ENCODE measurements at places on chromosomes 7 and 10.

DNA sequence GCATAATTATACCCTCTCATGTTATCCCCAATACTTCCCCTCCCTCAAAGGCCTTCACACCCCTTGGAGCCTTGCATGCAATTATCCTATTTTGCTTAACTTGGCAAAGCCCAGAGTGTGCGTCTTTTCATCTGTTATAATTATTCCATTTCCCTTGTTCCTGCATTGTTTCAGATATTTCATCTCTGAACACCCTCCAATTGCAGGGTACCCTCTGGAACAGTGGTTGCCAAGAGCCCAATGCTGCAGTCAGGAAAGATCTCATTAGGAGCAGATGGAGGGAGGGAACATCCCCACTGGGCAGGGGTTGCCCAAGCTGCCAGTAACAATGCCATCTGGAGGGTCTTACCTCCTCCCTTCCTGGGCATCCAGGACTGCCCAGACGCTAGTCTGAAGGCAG is 18.4 kb upstream of the GOLGA7B start:
- no peak for DNase-seq

- DNase-seq = no peak
Observed at GRCh38 chr10:24983946-24984345, 31.5 kb upstream of the PRTFDC1 start.

- DNase-seq = no peak
Observed at GRCh38 chr7:107998660-107999480, 4.1 kb downstream of the LAMB1 start.

GRCh38 chr7:55457801-55458200 is 92.7 kb downstream of the LANCL2 start:
- DNase-seq = no peak

DNA sequence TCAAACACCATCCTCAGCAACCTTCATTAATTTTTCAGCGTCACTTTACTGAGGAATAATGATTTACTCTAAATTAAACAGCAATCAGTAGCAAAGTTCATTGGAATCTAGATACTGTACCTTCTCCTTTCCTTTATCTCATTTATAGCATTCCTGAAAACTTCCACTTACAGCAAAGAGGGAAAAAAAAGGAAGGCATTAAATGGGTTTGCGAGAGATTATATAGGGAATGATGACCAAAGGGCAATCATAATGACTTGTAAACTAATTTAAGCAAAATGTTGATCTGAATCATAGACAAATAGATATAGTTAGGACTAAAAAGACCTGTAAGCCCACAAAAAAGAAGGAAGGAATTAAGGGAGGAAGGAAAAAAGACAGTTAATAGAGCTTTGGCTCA is 42.0 kb downstream of the IPMK start:
- no peak for DNase-seq

GRCh38 chr7:2567679-2568278 is 9.0 kb downstream of the IQCE start:
- peak; percentile 19 for DNase-seq

GRCh38 chr10:71531485-71532446 is 135.0 kb downstream of the CDH23 start:
- peak; percentile 24 for DNase-seq

DNA sequence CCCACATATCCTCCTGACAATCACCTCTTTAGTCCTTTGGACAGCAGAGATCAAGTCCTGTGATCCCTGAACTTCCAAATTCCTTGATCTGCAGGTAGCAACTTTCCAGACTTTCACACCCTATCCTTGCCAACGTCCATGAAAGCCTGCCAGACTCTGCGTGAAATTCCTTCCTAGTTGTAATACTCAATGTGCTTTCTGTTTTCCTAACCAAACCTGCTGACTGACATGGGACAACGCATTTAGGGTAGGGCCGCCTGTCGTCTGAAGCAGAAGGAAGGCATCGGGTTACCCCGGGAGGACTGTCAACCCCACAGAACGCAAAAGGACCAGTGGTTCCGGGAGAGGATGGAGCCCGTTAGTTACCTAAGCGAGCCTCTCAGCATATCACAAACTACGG is 23.9 kb downstream of the ITGA8 start:
- DNase-seq = no peak

GRCh38 chr7:74173074-74173473 is 1.1 kb upstream of the EIF4H start:
- peak; percentile 84 for DNase-seq

- no peak for DNase-seq
Observed at GRCh38 chr7:39606352-39606751, 17.0 kb upstream of the RALA start.

DNA sequence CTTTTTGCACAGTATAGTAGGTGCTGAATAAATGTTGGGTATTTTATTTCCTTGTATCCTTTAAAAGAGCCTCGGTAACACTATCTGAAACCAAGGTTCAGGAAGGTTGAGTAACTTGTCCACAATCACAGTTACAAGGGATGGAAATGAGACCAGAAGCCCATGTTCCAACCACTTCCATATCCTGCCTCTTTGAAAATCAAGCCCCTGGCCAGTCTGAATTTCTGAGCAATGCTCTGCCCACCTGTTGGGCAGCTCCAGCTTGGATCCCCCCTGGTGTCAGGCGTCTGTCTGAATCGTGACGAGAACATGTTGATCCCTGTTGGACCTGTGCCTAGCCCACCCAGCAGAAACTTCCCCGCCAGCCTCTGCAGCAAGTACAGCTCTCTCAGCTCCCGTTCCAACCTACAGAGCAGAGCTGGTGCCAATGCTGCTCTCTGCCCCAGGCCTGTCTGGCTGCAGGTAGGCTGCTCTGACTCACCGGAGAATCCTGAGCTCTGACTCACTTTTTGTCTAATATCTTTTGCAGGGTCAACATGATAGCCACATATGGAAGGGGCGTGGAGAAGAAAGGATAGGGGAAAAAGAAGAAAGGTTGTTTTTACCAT is 595.5 kb downstream of the INHBA start:
- DNase-seq = peak; percentile 79
